ENCODE measurements at places on chromosomes 12 and 14.

DNA sequence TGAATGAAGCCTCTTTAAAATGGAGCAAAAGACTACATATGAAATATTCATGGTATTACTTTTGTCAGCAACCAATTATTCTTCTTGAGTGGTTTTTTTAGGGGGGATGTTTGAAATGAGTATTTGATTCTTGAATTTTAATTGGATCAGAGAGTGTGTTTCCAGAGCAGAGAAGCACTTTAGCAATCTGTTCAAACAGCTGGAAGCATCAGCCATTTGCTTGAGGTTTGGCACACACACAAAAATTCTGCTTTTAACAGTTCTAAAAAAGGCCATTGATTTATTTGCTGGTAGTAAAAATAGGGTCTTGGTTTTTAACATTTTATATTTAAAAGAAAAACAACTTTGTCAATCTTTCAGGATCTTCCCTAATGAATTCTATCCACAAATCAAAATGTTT, 292.7 kb downstream of the LRFN5 start:
- no peak for DNase-seq

- no peak for DNase-seq
These were observed 859 bp downstream of the PALS1 start for GRCh38 chr14:67242168-67242420.

DNA sequence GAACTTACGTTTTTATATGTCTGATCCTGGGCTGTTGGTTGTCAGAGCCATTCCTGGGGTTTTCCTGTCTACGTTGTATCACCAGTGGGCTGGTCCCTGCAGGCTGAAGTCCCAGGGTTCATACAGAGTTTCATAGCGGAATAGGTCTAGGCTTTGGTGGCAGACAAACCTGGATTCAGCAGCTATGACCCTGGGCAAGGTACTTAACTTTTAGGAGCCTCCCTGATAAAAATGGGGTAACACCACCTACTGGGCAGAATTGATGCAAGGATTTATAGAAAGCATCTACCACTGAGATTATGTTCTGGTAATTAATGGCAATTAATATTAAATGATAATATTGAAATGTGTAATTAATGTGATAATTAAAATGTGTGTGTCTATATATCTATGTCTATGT, 141.2 kb downstream of the SYNE2 start:
- no peak for DNase-seq

GRCh38 chr14:99721792-99722516, 37.9 kb downstream of the CYP46A1 start:
- no peak for DNase-seq

GRCh38 chr12:13163868-13164635, 32.5 kb upstream of the EMP1 start:
- no peak for DNase-seq

DNA sequence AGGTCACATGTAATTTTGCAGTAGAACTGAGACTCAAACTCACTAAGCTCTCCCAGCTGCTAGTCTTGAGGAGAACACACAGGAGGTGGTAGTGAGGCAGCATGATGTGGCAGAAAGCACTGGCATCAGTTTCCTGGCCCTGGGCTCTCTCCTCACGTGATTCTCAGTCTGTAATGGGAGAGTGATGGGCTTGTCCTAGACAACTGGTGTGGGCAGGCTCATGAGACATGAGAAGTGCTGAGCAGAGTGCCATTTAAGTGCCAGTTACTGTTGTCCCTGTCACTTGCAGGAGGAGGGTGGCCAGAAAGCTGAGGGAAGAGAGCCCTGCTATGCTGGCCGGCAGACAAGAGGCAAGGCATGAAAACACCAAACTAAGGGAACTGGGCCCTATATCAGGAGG, 48.5 kb upstream of the OVCH1 start:
- no peak for DNase-seq

GRCh38 chr12:130649101-130650045, 66.7 kb downstream of the RIMBP2 start:
- DNase-seq: no peak

DNA sequence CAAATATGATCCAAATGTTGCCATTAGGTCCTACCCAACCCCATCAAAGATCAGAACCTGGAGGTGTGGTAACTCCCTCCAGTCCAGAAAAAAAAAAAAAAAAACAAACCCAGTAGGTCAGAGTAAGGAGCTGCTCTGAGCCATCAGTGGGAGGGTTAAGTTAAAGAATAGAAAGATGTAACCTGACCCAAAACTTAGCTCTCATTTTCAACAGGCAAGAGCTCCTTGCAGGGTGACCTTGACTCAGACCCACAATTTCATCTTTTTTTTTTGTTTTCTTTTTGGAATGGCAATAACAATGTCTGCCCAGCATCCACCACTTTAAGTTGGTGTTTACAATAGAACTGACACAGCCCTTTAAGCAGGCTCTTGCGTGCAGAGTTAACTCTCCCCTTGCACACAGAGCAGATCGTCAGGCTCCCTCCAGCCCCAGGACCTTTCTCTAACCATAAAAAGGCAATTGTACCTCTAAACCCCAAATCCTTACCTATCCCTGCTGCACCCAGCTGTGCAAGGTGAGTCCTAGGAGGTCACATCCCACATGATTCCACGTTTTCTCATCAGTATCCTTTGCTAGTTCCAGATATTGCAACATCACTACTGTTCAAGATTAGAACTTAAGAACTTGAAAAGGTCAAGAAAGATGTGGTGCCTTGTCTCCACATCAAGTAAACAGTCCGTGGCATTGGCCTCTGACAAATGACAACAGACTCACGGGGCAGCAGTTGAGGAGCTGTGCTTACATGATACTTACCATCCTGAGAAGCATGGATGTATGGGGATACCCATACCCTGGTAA, 178.6 kb upstream of the EEA1 start:
- no peak for DNase-seq

GRCh38 chr14:29650554-29651269, 276.9 kb downstream of the PRKD1 start:
- no peak for DNase-seq

DNA sequence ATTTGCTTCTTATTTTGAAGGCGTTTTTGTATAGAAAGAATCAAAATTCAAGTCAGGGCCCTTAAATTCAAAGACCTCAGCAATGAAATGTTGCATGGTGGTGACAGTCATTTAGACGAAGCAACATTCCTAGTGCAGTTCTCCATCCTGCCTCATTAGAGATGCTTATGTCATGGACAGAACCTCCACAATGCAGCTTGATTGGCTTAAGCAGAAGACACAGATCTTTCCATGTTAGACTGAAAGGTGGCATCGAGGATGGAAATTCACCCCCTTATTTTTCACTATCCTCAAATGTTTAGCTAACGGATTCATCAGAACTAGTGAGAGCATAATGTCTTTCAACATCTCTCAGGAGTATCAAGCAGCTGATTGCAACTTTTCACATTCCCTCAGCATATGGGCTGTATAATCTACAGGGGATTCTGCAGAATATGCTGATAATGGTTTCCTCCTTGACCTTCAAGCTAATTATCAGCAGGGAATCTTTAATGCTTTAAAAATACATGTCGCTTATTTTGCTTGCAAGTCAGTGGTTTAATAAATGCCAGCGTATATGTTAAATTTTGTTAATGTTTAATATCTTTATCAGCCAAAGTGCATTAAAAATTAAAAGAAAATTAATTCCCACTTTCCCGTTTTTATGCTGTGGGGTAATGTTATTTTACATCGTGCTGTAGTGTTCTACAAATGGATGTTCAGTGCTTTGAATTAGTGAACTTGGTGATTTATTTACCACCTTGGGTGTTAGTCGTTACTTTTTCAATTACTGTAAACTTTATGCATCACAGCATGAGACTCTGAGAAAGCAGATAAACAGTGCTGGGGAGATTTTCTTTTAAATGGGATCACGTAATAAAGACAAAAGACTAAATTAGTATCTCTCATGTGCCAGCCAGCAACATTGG, 12.8 kb upstream of the NRDE2 start:
- peak; percentile 37 for DNase-seq

GRCh38 chr14:80456209-80456608, 244.9 kb upstream of the DIO2 start:
- no peak for DNase-seq
